ENCODE measurements at places on chromosomes 12 and 14.

GRCh38 chr12:124814741-124815613, 48.7 kb downstream of the SCARB1 start:
- DNase-seq: no peak

DNA sequence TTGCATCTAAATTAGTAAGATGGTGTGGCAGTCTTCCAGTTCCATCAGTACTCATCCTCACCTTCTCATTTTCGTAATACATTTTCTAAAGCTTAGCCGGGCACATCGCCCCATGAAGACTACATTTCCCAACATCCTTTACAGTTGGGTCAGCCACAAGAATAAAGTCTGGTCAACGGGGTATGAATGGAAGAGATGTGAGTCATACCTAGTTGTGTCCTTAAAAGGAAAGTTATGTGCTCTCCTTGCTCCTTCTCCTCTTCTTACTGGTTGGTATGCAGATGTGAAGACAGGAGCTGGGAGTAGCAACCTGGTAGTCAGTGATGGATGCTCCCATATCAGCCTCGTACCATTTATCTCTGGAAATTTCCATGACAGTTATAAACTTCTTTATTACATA, 35.9 kb upstream of the EGLN3 start:
- no peak for DNase-seq

- no peak for DNase-seq
Observed at GRCh38 chr14:23045419-23046357, 3.7 kb downstream of the PSMB11 start.

DNA sequence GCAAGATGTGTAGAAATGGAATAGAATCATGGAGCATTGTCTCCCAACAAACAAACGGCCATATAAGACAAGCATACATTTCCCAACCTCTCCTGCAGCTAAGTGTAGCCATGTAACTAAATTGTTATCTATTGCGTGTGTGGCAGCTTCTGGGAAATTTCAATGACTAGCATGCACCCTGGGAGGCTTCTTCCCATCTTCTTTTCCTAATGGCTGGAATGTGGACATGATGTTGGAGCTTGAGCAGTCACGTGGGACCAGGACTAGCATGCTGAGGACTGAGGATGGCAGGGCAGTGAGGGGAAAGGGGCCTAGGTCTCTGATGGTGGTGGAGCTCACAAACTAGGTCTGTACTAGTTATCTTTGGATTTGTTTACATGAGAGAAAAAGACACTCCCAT, 21.7 kb upstream of the CTDSP2 start:
- DNase-seq: no peak

- no peak for DNase-seq
Observed at GRCh38 chr14:56196274-56196673, 78.1 kb downstream of the PELI2 start.

DNA sequence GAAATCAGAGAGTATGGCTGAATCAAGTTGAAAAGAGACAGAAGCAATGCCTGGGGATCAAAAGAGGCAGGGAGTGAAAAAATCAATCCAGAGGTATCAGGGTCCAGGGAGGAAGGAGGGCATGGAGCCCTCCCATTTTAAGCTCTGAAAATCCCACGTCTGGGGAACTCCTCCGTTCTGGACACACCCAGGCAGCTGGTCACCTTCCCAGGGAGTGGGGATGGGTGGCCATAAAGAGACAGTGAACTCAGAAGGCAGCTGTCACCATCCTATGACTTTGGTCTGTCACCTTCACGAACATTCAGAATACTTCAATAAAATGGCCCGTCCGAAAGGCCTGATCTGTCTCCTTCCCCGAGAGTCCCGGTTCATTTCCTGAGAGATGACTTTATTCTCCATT, 71.6 kb downstream of the MAP1LC3B2 start:
- no peak for DNase-seq

- no peak for DNase-seq
Observed at GRCh38 chr14:105844047-105844630, 317.8 kb downstream of the TMEM121 start.

DNA sequence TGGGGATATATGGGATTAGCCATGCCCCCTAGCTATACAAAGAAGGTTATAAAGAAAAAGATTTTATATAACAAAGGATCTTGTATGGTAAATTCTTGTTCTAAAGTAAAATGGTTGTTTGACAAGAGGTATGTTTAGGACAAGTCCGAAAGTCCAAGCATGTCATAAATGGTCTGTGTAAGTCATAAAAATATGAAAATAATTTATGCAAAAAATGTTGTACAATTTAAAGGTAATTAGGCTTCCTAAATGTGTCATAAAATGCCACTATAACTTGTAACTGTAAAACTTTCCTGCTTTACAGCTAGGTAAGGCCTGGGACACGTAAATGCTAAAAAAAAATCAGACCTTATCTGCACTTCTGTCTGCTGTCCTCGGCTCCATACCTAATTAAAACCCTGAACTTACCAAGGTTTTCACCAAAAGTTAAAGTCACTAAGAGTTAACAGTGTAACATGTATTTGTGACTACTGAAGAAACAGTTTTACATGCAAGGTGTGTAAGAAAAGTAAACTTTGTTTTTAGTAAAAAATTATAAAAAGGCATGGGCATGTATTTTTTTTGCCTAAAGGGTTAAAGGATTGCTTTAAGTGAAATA, 110.0 kb upstream of the RESF1 start:
- DNase-seq: no peak

- no peak for DNase-seq
Observed at GRCh38 chr14:94175011-94175745, 1.1 kb downstream of the PPP4R4 start.

GRCh38 chr14:94656043-94656442, 43.9 kb downstream of the SERPINA3 start:
- DNase-seq: no peak

DNA sequence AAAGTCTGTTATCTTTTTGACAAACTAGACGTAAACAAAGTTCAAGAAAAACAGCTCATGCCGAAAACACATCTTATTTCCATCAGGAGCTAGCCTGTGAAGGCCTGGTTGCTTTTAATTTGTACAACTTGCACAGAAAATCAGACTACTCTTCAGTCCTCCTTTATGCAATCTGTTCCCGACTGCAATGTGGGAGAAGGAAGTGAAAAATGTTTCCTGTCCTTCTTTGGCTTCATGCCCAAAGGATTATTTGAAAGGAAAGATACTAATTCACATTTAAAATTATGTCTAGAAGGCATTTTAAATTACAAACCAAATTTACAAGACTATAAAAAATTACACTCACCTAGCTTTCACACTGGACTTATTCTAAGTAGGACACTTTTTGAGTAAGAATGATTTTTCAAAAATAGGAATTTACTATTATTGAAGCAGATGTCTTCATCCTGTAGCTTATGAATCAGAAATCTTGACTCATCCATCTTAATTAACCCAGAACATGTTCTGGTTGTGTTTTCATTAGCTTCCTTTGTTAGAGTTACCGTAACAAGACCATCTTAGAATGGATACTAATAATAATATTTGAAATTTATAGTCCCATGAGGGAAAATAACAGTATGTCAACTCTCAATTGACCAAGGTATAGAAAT, 272.6 kb downstream of the PRKD1 start:
- DNase-seq: no peak

- DNase-seq: no peak
Observed at GRCh38 chr12:113072136-113072535, 15.6 kb downstream of the DTX1 start.
